ENCODE measurements at places on chromosomes 13 and 19.
A peak's percentile ranks its signal among the peaks of the same experiment; 100 is the strongest.

DNA sequence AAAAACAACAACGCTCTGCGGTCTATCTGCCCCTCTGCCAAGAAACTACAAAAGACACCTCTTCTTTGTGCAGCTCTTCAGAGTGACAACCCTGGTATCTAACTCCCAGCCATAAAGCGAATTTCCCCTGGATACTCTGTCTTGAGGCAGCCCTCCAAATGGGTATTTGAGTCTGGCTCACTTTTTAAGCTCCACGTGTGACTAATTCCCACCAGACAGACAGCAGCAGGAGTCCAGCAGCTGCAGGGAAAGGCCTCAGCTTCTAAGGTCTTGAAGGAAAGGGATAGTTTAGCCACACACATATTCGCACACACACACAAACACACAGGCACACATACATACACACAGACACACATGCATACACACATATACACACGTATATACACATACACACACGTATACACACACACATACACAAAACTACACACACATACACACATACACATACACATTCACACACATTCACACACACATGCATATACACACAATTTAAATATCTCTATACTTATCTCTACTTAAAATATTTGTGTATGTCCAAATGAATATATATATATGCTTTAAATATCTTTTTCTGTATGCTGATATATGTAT is 188.8 kb downstream of the TSHZ3 start:
- DNase-seq, result no peak

- no peak for DNase-seq
Observed at GRCh38 chr13:90352763-90353162, 994.7 kb upstream of the MIR17HG start.

GRCh38 chr13:77300176-77301037 is 26.5 kb downstream of the MYCBP2 start:
- DNase-seq, result peak; percentile 25

GRCh38 chr19:15110418-15110815 is 3.2 kb downstream of the SYDE1 start:
- no peak for DNase-seq

DNA sequence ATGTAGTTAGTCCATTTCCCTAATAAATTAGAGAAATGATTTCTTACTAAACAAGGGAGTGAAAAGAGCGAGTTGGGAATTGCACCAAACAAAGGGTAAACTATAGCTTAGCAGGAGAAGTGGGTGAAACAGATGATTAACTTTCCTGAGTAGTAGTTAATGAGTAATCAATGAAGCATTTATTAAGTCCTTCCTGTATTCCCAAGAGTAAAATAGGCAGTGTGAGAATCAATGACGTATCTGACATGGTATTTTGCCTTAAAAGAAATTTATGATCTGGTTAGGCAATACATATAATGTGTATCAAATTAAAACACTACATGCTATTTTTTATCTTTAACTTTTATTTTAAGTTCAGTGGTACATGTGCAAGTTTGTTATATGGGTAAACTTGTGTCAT is 142.8 kb downstream of the KLF5 start:
- no peak for DNase-seq

- no peak for DNase-seq
Observed at GRCh38 chr13:79966493-79966895, 374.4 kb downstream of the SPRY2 start.

- no peak for DNase-seq
Observed at GRCh38 chr19:29255912-29256311, 43.0 kb upstream of the UQCRFS1 start.

DNA sequence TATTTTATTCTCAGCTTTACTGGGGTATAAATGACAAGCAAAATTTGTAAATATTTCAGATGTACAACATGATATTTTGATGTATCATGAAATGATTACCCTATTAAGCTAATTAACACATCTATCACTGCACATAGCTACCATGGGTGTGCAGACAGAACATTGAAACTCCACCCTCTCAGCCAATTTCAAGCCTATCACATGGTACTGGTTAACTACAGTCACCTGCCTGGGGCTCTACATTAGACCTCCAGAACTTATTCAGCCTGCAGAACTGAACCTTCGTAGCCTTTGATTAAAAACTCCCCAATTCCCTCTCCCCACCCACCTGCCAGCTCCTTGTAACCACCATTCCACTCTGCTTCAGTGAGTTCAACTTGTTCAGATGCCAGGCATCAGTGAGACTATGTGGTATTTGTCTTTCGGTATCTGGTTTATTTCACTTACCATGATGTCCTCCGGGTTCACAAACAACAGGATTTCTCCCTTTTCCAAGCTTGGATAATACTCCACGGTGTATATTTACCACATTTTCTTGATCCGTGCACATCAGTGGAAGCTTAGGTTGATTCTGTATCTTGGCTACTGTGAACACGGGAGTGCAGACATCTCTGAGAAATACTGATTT is 19.2 kb downstream of the RAB20 start:
- no peak for DNase-seq

DNA sequence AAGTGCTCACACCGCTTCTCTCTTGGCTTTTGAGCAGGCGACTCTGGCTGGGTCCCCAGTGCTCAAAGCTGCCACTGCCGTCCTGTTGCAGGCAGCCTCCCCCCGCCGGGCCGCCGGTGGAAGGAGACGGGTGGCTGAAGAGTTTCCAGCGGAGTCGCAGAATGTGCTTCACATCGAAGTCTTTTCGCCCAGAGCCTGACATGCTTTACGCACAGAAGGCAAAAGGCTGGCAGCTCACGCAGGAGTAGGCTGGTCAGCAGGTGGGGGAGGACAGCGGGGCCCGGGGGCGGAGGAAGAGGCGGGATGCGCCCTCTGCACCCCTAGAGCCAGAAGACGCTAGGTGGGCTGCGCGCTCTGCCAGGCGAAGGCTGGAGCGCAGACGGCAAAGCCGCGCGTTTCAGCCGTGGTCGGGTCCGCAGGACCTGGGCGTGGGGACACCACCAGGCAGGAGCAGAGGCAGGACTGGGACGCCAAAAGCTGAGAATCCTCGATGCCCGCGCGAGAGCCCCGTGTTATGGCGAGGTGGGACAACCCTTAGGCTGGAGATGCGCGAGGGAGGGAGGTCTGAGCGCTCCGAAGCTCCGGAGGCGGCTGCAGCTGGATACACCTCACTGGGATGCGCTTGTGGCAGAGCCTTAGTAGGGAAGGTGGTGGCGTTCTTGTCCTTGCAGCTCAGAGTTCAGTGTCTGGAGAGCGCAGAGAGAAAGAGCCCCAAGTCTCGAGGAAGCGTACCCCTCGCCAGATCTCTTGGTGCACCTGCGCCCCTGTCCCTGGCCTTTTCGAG is at the start of gene ATXN8OS:
TSS of gene ATXN8OS (plus strand) at position 329 of the 784 bp plus-strand sequence.
- DNase-seq, result no peak

GRCh38 chr19:3604987-3605343 is 1.7 kb downstream of the TBXA2R start:
- no peak for DNase-seq

- DNase-seq, result no peak
Observed at GRCh38 chr13:41457589-41458186, 338 bp downstream of the RGCC start.

DNA sequence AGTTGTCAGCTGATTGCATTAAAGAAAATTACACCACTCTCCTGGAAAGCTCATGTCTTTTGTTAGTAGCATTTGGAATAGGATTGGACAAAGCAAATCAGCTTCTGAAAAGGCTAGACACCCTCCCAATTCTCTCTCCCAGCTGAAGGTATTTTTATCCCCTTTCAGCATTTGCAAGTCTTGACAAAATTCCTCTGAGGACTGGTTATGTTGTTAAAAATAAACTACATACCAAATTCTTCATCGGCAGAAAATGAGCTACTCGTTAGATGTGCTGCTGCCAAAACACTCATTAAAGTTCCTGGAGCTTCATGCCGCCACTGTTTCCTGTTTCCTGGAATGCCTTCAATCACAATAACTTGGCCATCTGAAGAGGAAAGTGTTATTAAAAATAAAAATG is 37.1 kb downstream of the UTP14C start:
- DNase-seq, result no peak

GRCh38 chr19:3801412-3802096 is 15.4 kb upstream of the MATK start:
- no peak for DNase-seq

GRCh38 chr19:12899891-12900518 is 9.0 kb downstream of the GCDH start:
- no peak for DNase-seq

DNA sequence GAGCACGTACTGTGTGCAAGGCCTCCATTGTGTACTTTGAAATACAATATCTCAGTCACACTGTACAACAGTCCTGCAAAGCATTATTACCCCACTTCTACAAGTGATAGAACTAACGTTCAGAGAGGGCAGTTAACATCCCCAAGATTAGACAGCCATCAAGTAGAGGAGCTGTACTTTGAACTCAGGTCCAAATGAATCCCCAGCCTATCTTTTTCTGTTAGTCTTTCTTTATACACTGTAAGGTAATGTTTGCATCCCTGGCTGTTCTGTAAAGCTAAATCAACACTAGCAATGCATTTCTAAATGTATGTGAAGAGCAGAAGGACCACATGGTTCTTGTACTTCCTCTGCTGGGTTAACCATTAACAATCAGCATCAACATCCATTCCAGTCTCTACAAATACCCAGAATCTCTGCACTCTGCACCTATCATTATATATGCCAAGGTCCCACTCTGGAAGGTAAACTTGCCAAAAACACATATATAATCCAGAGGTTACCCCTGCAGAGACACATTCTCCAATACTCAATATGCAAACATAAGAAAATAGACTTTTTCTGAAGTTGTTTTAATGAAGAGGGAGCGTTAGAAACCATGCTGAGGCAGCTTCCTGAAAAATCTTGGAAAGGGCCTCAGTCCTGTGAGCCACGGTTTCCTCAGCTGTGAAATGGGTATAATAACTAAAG is 182.3 kb downstream of the MZT1 start:
- DNase-seq, result no peak

DNA sequence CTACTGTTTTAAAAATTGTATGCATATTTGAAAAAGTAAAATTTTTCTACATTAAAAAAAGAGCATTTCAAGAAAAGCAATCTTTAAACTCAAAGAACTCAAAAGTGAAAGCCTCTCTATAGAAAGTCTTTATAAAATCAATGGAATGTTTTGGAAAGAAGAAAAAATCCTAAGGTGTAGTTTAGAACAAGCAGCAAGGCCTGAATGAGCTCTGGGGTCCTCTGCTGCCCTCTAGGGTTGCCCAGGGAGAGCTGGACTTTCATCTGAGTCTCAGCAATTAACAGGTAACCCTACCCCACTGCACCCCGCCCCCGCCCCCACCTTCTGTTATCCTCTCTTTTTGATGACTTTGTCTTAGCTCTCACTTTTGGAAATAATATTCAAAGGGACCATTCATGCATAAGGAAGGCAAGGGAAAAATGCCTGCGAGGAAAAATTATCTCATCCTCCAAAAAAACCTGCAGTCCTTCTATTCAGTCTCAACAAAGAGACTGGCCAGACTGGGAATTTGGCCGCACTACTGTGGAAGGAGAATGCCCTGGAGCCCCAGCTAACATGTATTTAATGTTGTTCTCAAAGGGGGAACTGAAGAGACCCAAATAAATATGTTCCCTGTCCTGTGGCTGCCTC is 24.1 kb downstream of the SLC25A30 start:
- no peak for DNase-seq

- DNase-seq, result no peak
Observed at GRCh38 chr19:11113140-11113708, 24.0 kb downstream of the LDLR start.

DNA sequence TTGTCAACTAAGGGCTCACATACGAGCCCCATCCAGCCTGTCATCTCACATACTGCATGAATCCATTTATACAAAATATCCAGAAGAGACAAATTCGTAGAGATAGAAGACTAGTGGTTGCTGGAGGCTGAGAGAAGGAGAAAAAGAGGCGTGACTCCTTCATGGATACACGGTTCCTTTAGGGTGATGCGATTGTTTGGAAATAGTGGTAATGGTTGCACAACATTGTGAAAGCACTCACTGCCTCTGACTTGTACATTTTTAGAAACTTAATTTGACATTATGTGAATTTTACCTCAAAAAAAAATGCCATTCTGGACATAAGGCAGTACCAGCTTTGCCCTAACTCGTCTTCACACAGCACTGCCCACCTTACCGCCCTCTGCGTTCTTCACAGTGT is 27.3 kb downstream of the IGFL1 start:
- DNase-seq, result no peak

DNA sequence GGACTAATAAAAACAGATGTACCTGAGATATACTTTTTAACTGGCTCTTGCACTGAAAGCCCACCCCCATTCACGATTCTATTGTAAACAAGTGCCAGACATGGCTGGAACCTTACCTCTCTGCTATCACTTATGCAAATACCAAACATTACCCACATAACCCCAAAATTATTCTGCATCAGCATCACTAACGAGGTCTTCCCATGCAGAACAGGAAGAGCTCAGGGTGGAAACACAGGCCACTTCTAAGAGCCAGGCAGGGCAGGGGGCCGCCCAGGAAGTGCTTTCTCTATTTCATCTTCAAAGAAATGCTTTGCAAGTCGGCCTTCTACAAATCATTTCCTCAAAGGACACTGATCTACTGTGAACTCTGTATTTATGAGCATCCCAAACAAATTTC is 7.3 kb downstream of the IRS2 start:
- DNase-seq, result no peak

DNA sequence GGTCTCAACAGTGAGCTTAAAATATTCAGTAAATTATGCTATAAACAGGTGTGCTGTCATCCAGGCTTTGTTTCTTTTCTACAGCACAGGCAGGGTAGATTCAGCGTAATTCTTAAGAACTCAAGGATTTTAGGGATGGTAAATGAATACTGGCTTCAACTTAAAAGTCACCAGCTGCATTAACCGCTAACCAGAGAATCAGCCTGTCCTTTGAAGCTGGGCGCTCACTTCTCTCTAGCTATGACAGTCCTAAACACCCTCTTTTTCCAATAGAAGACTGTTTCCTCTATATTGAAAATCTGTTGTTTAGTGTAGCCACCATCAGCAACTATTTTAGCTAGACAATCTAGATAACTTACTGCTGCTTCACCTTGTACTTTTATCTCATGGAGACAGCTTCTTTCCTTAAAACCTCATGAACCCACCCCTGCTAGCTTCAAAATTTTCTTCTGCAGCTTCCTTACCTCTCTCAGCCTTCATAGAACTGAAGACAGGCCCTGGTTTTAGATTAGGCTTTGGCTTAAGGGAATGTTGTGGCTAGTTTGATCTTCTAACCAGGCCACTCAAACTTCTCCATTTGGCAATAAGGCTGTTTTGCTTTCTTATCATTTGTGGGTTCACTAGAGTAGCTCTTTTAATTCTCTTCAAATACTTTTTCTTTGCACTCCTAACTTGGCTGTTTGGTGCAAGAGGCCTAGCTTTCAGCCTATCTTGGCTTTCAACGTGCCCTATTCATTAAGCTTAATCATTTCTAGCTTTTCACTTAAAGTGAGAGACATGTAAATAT is 89.5 kb downstream of the USP12 start:
- DNase-seq, result no peak

GRCh38 chr13:93853912-93854311 is 625.6 kb downstream of the DCT start:
- no peak for DNase-seq

GRCh38 chr19:19132912-19133311 is 5.4 kb downstream of the TMEM161A start:
- DNase-seq, result no peak

GRCh38 chr13:60627071-60627686 is 230.2 kb downstream of the TDRD3 start:
- no peak for DNase-seq

All from SIG-M5 (cell line).